HT-29 (cell line): ENCODE measurements at places on chromosomes 3 and 15.

DNA sequence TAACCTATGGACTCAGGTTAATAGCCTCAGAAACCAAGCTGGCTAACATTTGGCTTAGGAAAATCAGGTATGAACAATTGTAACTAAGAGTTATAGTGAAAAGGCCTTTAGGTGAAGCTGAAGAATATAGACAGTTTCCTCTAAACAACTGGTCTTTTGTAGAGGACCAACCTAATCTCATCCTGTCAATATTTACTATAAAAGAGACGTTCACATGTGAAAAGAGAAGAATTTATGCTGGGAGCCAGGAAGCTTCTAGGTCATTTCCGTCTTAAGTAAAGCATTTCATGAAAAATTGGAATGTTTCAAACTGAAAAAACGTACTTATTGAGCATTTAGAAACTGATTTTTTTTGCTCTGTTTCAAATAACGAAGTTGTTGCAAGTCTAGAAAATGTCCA, 764.3 kb upstream of the GOLIM4 start:
- no peak for DNase-seq

GRCh38 chr3:101377796-101378195, 57.4 kb upstream of the IMPG2 start:
- DNase-seq: no peak

- DNase-seq: no peak
These were observed 604.8 kb downstream of the UNC13C start for GRCh38 chr15:54582863-54583643.

- no peak for DNase-seq
These were observed 368.4 kb upstream of the IL12A start for GRCh38 chr3:159620281-159620680.

DNA sequence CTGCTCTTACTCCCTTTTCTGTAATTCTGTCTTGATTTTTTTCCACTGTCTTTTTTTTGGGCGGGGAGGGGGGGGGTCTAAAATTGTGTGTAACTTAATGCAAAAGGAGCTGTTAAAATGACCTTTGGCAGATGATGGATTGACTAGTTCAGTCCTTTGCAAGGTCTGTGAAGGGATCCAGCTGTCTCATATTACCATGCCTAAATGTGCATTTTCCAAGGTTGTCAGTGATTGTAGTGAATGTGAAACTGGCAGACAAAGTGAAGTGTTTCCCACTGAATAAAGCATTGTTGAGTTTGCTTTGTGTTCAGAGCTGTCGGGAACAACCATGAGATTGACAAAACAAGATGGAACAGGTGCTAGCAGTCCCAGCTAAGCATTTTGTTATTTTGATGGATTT, 110.1 kb upstream of the SKOR1 start:
- DNase-seq: no peak

DNA sequence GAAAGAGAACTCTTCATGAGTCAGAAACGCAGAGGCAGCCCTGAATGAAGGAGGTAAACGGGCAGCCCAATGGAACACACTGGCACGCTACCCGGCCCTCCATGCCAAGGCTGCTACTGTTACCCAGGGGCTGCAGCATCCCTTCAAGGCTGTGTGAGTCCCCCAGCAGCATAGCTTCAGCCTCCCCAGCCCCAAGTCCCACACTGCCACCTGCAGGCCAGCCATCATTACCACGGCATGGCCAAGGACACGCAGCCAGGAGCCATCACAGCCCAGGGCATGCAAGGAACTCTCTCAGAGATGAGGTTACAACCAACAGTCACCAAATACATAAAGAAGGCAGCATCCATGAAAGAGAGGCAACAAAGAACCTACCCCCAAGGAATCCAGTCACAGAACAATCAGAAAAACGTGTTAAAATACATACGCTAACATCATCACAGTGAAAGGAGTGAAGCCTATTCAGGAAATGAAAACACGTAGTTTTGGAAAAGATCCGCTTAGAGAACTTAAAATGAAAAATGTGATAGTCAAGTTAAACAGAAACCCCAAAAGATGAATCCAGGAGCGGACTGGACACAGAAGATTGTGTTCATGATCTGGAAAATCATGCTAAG, 22.4 kb downstream of the PLA2G4F start:
- peak; percentile 75 for DNase-seq

DNA sequence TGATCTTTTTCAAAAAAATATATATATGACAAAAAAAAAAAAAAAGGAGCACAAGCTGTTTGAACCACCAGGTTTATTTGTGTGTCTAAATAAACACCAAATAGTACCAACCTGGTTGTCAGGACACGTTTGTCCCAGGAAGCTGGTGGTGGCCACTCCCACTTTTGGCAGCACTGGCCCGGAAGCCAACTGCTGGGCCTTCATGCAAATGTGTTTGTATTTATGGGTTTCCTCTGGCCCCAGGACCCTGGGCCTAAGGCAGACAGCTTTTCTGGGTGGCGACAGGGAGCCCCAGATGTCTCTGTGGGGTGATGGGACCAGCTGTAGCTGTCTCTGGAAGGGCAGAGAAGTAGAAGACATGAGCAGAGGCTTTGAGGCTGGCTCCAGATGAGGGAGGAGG, 31.6 kb downstream of the PRKCD start:
- no peak for DNase-seq

- no peak for DNase-seq
These were observed 42.8 kb upstream of the RSL24D1 start for GRCh38 chr15:55239440-55240124.

DNA sequence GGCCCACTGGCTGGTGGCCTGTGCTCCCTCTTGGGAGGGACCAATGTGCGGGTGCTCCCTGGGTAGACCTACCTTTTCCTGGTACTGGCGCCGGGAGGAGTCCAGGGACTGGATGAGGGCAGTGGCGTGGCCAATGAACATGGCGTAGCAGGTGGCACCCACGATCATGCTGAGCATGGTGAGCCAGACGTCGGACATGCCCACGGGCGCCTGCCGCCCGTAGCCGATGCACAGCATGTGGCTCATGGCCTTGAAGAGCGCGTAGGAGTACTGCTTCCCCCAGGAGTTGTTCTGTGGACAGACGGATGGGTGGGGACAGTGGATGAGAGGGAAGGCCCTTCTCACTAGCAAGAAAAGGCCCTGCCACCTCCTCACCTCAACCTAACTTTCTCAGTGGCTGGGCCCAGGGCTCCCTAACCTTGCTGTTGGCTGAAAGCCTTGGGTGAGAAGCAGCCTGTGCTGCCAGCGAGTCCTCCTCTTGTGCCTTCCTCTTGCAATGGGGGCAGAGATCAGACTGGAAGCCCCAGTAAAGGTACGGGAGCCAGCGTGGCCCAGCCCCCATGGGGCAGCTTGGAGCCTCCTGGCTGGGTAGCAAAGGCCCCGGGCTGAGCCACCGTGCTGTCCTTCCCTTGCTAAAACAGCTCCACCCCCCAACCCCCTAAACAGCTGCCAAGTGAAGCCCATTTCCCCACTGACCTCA, 39.1 kb downstream of the HCN4 start:
- DNase-seq: no peak

DNA sequence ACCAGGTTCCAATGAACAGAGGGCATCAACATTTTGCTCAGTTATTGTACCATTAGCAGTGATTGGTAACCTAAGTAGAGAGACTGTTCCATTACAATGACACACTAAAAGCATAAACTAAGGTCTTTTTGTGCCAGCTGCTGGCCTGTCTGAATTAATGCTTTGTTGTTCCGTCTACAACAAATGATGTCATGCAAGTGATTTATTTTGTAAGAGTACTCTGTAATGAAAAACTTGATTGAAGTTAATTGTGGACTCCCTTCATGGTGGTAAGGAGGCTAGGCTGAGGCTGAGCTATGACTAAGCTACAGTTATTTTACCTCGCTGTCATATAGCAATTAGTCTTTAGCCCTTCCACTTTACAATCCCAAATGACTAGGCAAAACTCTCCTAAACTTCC, 23.2 kb downstream of the RCN2 start:
- no peak for DNase-seq

DNA sequence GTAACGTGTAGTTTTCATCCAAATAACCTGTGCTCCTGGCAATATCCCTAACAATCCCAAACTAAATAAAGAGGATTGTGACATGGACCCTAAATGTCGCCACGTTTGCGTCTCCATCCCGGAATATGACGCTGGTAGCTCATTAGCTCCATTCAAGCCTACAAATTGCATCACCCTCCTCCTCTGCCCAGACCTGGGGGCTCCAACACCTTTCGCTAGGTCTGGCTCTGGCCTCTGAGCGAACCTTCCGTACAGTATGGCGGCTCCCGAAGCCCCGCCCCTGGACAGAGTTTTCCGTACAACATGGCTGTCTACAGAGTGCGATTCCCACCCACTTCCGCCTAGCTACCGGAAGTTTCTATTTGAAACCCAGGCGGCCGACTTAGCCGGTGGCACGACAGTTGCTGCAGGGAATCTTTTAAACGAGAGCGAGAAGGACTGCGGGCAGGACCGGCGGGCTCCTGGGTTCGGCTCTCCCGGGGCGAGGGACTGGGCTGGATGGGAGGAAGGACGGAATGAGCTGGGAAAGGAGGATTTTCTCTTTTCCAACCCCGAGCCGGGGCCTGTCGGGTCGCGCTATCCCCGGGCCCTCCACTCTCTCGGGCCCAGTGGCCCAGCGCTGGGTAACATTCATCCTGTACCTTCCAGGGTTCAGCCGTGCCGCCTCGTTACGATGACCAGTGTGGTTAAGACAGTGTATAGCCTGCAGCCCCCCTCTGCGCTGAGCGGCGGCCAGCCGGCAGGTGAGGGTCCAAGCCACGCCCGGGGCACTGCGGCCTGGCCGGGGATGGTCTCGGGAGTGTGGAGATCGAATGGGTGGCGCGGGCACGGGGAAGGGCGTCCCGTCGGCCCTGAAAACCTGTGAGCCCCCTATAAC, at the start of gene KNSTRN:
Gene KNSTRN (plus strand): TSS at position 142 of the 877 bp plus-strand sequence. CDS start 115 bp downstream, at position 257.
- DNase-seq: peak; percentile 98

GRCh38 chr15:95591270-95591669, 739.2 kb upstream of the NR2F2 start:
- DNase-seq: no peak
